NCI-H187 treated with DMSO at 0.1 percent for 48 hours (cell line): ENCODE measurements at places on chromosomes 7 and 10.

DNA sequence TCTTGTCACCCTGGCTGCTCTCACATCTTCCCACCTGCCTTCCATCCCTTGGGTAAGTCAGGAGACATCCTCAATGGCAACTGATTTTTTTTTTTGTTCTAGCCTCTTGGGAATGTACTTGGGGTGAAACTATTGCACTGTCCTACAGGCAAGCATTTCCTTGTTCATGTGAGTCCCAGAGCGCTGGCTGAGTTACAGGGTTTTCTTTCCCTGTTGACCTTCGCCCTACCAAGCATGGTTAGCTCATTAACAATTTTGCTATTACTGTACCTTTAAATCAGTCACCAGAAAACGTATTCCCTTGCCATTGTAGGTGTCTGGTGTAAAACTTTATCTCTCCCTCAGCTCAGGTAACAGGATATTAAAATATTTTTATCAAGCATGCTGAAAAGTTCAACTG lies 98.9 kb downstream of the PRLHR start:
- no peak for DNase-seq

DNA sequence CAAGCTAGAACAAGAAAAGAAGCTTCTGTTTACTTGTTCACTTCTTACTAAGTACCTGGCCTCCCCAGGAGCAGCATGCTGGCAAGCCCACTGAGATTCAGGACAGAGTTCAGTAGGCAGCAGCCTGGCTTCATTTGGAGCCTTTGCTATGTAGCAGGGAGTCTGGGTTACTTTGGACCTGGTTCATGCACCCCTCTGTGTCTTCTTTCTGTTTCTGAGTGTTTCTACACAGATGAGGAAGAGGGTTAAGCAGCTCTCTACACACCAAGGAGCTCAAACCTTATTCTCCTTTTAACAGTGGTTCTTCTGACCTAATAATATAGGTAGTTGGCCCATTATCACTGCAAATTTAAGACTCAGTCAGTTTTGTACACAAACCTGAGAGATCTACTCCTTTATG lies 152.9 kb downstream of the ARID5B start:
- no peak for DNase-seq

DNA sequence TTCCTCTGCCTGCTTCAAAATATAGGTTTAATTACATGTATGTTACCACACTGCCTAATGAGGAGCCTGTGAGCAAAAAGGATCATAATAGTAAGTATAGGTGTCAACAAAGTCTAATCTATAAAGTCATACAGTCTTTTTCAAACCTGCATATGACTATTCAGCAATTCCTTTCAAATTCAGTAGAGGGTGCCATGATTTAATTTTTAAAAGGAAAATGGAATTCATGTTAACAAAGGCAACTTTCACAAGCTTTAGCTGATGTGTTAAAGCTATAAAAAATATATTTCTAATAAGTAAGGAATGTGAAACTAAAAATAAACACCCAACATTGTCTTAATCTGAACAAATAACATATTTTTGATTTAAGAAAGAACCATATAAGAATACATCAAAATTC lies 52.1 kb downstream of the MPP7 start:
- DNase-seq: no peak

GRCh38 chr7:149845257-149845980 lies 7.2 kb downstream of the ZNF862 start:
- DNase-seq: no peak

DNA sequence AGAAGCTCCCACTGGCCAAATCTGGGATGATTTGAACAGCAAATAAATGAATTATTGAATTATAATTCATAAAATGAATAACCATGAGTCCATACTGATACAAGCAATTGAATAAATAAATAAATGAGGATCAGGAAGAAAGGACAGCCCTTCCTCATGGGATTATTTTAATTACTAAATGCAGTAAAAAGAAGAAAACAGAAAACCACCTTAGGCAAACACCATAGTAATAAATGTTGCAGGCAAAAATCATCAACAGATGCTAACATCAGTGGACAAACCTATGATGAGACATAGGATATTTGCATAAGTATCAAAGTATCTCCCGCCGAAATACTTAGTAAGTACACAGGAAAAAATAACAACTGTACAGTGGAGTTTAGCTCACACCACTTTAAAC lies 33.2 kb downstream of the RAPGEF5 start:
- DNase-seq: no peak

- DNase-seq: no peak
These were observed 63.8 kb upstream of the DOCK1 start for GRCh38 chr10:126841341-126841895.

DNA sequence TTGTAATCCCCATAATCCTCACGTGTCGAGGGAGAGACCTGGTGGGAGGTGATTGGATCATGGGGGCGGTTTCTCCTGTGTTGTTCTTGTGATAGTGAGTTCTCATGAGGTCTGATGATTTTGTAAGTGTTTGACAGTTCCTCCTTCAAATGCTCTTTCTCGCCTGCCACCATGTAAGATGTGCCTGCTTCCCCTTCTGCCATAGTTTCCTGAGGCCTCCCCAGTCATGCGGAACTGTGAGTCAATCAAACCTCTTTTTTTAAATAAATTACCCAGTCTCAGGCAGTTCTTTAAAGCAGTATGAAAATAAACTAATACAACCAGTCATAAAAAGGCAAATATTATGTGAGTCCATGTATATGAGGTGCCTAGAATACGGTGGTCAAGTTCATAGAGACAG lies 87.5 kb downstream of the FRMD4A start:
- DNase-seq: no peak

DNA sequence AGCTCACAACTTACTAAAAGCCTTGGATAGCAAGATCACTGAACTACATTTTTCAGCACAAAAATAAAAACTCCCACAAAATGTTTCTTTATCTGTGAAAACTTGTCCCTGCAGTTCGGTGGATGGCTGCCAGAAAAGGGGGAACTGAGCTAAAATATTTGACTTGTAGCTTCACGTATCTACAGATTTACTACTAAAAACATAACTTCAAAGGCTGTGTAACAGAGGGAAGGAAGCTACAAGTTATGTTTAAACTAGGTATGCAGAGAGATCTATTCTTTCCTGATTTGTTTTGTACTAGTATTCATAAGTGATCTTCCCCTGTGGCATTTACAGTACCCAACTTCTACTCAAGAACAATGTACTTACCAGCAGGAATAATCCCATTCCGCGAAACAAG lies 25.1 kb downstream of the SGCE start:
- DNase-seq: no peak

DNA sequence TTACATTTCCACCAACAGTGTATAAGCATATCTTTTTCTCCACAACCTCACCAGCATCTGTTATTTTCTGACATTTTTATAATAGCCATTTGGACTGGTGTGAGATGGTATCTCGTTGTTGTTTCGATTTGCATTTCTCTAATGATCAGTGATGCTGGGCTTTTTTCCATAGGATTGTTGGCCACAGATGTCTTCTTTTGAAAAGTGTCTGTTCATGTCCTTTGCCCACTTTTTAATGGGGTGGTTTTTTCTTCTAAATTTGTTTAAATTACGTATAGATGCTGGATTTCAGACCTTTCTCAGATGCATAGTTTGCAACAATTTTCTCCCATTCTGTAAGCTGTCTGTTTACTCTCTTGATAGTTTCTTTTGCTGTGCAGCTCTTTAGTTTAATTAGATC lies 28.9 kb downstream of the XRCC2 start:
- DNase-seq: no peak

GRCh38 chr7:83593921-83594475 lies 54.9 kb downstream of the SEMA3E start:
- no peak for DNase-seq

DNA sequence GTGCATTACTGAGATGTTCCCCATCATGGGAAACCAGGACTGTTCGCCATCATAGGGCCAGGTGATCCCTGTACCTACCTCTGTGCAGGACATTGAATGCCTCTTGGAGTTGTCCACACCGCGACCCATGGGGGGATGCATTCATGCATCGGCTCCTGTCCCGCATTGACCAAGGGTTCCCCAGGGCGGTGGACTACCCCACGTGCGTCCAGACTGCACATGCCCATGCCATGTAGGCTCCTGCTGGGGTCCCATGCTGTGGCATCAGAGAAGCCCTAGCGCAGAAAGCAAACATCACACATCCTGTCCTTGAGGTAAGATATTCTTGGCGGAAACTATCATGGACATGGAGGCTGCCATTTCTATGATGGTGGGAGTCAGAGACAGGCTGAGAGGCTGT lies 121.6 kb upstream of the UNC5B start:
- DNase-seq: no peak

DNA sequence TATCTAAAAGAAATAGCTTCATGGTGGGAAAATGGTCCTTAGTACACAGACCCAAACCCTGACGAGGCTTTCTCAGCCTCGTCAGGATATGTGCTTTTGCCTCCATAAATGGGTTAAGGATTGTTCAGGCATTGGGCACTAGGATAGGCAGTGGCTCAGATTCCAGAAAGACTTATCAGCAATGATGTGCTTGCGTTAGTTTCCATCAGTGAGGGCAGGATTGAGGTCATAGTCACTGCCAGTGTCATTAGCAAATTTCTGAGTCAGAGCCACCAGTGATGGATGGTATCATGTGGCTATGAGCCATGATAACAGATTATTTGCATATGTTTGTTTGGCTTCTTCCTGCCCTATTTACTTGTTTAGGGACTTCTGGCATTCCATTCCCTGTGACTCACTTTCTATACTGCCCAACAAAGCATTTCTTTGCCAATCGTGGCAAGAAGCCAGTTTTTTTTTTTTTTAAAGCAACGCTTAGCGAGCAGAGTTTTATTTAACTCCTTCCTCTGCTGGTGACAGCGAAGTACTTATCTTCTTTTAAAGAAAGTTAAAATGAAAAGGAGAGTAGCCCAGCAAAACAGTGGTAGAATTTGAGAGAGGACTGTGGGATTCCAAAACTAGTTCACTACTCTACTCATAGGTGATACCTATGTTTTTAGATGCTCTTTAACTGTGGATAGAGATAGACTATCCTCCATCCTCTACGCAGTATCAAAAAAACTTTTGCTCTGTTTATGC lies 44.4 kb downstream of the MYPN start:
- DNase-seq: no peak

- no peak for DNase-seq
These were observed 175.5 kb upstream of the ITGB1 start for GRCh38 chr10:33133557-33133956.

GRCh38 chr7:81186691-81187090 lies 267.8 kb upstream of the SEMA3C start:
- no peak for DNase-seq
